Stimulated activated CD4-positive, alpha-beta T cell treated with anti-CD3 and anti-CD28 coated beads, Interleukin-1b, Interleukin-23, amount 100 ng/mL, for 1 hour (primary cell): ENCODE measurements at places on chromosomes 11 and 22.

GRCh38 chr11:124672536-124673215 is 863 bp downstream of the SIAE start:
- no peak for DNase-seq

DNA sequence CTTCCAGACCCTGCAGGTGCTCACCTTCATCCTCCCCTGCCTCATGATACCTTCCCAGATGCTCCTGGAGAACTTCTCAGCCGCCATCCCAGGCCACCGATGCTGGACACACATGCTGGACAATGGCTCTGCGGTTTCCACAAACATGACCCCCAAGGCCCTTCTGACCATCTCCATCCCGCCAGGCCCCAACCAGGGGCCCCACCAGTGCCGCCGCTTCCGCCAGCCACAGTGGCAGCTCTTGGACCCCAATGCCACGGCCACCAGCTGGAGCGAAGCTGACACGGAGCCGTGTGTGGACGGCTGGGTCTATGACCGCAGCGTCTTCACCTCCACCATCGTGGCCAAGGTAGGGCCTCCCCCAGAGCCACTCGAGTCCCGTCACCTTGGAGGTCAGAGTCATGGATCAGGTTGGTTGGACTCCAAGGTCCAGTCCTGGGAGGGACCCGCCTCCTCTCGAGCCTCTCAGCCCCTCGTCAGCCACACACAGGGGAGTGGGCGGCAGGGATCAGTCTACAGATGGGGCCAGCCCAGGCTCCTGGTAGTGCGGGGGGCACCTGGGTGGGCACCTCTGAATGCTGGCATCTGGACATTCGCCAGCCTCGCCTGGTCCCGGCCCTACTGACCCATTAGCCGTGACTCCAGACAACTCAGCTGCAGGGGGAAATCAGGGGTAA is 34.8 kb upstream of the SLC22A12 start:
- DNase-seq = no peak

- DNase-seq = no peak
Measured at GRCh38 chr11:130178441-130179339, 19.1 kb downstream of the ST14 start.

DNA sequence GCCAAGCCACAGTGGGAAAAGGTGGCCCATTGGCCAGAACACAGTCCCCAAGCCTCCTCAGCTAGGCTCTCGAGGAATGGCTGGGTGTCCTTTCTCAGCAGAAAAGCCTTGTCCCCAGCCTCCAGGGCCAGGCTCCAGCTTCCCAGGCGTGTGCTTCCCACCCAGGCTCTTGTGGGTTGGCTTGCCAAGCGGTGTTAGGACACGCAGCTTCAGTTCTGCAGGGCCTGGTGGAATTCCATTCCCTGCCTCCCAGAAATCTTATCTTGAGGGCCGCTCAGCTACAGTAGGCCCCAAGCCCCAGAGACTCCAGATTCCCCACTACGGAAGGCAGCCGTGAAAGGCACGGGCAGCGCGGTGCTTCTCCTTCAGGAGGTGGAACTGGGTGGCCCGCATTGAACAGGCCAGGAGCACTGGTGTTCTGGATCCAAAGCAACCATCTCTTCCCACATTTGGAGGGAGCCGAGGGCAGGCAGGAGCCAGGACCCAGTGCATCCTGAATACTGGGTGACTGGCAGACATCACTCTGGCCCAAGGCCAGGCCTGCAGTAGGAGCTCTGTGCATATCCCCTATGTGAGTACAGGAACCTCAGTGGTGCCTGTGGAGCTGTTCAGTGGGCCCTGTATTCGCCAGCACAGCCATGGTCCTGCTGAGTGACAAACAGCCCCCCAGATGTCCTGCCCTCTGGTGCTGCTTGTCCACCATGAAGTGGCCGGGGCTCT is 16.7 kb upstream of the KCNQ1OT1 start:
- no peak for DNase-seq
